Right hindlimb (tissue), 1 donor: ENCODE measurements at places on chromosomes 3 and 15.

DNA sequence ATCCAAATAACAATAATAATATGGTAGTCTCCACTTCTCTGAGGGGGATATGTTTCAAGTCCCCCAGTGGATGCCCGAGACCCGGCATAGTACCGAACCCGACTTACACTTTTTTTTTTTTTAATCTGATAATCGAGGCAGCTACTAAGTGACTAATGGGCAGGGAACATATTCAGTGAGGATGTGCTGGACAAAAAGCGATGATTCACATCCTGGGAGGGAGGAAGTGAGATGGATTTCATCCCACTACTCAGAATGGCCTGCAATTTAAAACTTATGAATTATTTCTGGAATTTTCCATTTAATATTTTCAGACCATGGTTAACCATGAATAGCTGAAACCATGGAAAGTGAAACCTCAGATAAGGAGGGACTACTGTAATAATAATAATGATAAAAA is 49.5 kb upstream of the SELENOK start:
- DNase-seq, result no peak

- DNase-seq, result no peak
These were observed 222.4 kb downstream of the CD47 start for GRCh38 chr3:107868449-107868848.

DNA sequence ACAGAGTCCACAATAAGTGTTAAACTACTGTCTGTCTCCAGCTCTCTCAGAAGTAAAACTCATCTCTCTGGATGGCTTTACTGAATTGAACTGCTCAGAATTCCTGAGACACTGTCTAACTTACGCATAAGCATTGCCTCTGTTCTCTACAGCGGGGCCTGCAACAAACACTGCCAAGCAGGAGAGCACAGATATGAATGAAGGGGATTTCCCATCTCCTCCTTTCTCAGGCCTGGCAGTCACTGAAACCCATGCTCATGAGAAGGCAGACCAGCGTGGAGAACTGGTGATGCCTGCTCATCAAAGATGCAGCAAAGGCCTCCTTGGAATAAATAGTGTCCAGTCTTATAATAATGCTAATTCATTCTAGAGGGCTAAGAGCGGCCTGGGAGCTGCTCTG is 10.3 kb downstream of the RASGRP1 start:
- DNase-seq, result no peak

GRCh38 chr3:124529826-124530571 is 200.3 kb upstream of the UMPS start:
- DNase-seq, result no peak

DNA sequence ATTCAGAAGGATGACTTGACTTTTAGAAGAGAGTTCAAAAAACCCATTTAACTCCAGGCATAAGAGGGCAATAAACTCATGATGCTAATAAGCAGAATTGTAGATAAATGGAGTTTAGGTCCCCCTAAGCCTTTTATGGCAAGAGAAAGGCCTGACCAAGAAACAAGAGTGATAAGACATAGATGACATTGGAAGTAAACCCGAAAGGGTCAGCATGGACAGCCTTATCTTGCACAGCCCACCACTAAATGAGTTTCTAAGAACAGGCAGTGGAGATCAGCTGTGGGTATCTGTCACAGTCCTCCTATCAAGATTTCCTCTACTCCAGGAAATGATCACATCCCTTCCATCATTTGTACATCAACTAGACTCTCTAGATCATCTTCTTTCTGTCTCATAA is 457.9 kb upstream of the ADAMTS9 start:
- DNase-seq, result no peak
